Subcutaneous preadipocyte (primary cell): ENCODE measurements at places on chromosomes 1 and 21. TPM values are rescaled to one million over a fixed set of nuclear protein-coding genes. Genes with fewer than 3 reads are reported as not detected.

The RBM11 gene
- not detected in 2 replicates for total RNA-seq

The WNT9A gene
- 0.78 and 1.5 TPM in 2 replicates for total RNA-seq

The SGIP1 gene
- 6.8 and 8.8 TPM in 2 replicates for total RNA-seq

The GPR3 gene
- total RNA-seq = 0.73 and 1.2 TPM in 2 replicates

The CYP4Z1 gene
- not detected in 2 replicates for total RNA-seq

The LCE1C gene
- not detected in 2 replicates for total RNA-seq

The FGR gene
- not detected in 2 replicates for total RNA-seq

The SYT2 gene
- not detected in 2 replicates for total RNA-seq
